NCI-H2107 (cell line): ENCODE measurements at places on chromosomes 6 and 20.

GRCh38 chr6:45815466-45816125 lies 200.1 kb downstream of the CLIC5 start:
- DNase-seq, result no peak

DNA sequence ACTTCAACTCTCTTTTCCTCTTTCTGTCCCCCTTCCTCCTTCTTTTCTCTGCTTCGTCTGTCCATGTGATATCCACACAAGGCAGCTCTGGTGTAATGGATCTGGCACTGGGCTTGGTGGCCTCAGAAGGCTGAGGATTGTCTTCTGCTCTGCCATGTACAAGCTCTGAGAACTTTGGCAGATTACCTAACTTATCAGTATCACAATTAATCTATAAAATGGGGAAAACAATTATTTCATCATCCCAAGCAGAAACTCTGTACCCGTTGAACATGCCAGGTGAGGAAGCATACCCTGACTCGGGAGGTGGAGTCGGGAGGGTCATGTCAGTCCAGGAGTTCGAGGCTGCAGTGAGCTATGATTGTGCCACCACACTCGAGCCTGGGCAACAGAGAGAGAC lies 10.6 kb downstream of the RNF144B start:
- DNase-seq, result no peak

GRCh38 chr20:49405062-49405683 lies 77.3 kb downstream of the KCNB1 start:
- no peak for DNase-seq

- no peak for DNase-seq
Measured at GRCh38 chr6:122726649-122727048, 52.9 kb upstream of the FABP7 start.

GRCh38 chr6:99446076-99446475 lies 21.0 kb upstream of the PNISR start:
- DNase-seq, result no peak

DNA sequence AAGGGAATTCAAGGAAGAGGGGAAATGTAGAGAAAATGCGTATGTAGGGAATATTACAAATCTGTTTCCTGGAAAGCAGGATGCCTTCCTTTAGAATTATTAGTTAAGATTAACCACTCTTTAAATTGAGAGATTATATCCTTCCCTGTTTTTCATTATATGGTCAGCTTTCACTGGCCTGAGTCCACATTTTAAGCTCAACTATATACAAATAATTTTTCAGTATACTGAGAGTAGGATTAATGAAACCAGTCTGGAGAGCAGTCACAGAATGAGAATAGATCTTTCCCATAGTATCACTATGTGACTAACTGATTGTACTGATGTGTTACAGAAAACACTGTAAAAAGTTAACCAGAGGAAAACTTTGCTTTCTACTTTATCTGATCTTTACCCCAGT lies 306.3 kb downstream of the LAMA2 start:
- DNase-seq, result no peak

GRCh38 chr6:19356692-19357091 lies 480.5 kb upstream of the ID4 start:
- no peak for DNase-seq
